Placental pericyte (primary cell): ENCODE measurements at places on chromosomes 2 and 18. TPM values are rescaled to one million over a fixed set of nuclear protein-coding genes. Genes with fewer than 3 reads are reported as not detected.

TMEM169 gene
- 0.14 TPM in 1 of 2 replicates, not detected in the other for total RNA-seq

ST6GAL2 gene
- 0.44 and 27.3 TPM in 2 replicates for total RNA-seq

MYOM1 gene
- 0.14 and 0.22 TPM in 2 replicates for total RNA-seq

ALPP gene
- under 0.01 TPM in 1 of 2 replicates, not detected in the other for total RNA-seq

MDH1B gene
- 0.43 and 1.3 TPM in 2 replicates for total RNA-seq

ELOA2 gene
- total RNA-seq: not detected in 2 replicates

CAVIN2 gene
- total RNA-seq: 5.3 and 18.6 TPM in 2 replicates

FEV gene
- not detected in 2 replicates for total RNA-seq

ANXA4 gene
- 24.1 and 32.8 TPM in 2 replicates for total RNA-seq

MAB21L4 gene
- not detected in 2 replicates for total RNA-seq

UGT1A10 gene
- 0.22 TPM in 1 of 2 replicates, not detected in the other for total RNA-seq

RPS27A gene
- total RNA-seq: 484 and 804 TPM in 2 replicates

CHAC2 gene
- total RNA-seq: 0.44 and 7.4 TPM in 2 replicates

VIT gene
- 0.22 TPM in 1 of 2 replicates, not detected in the other for total RNA-seq

KLHL41 gene
- total RNA-seq: 0.14 and 0.22 TPM in 2 replicates

SLC38A11 gene
- 0.57 TPM in 1 of 2 replicates, not detected in the other for total RNA-seq

PPP4R1 gene
- total RNA-seq: 94.1 and 146 TPM in 2 replicates

SLC35F6 gene
- 82.6 and 114 TPM in 2 replicates for total RNA-seq

MOCOS gene
- 4.9 and 24.9 TPM in 2 replicates for total RNA-seq

CRYGC gene
- not detected in 2 replicates for total RNA-seq

REG3G gene
- total RNA-seq: not detected in 2 replicates

PELI1 gene
- 6.6 and 16.3 TPM in 2 replicates for total RNA-seq

ASPRV1 gene
- total RNA-seq: 0.22 and 0.29 TPM in 2 replicates

KLHL30 gene
- total RNA-seq: 0.43 and 1.1 TPM in 2 replicates

TMEM247 gene
- 0.43 and 0.44 TPM in 2 replicates for total RNA-seq

ABCG8 gene
- not detected in 2 replicates for total RNA-seq

C18orf54 gene
- total RNA-seq: 0.66 and 8.9 TPM in 2 replicates

AUP1 gene
- total RNA-seq: 96.1 and 152 TPM in 2 replicates

UGP2 gene
- 157 and 170 TPM in 2 replicates for total RNA-seq

NAT8 gene
- total RNA-seq: not detected in 2 replicates

GEN1 gene
- 6.8 and 29.2 TPM in 2 replicates for total RNA-seq

BOLL gene
- not detected in 2 replicates for total RNA-seq

GLS gene
- 211 and 239 TPM in 2 replicates for total RNA-seq

ARHGEF33 gene
- total RNA-seq: 0.22 and 0.29 TPM in 2 replicates

SPP2 gene
- total RNA-seq: not detected in 2 replicates

CDH2 gene
- 121 and 355 TPM in 2 replicates for total RNA-seq

BIN1 gene
- 66.1 and 130 TPM in 2 replicates for total RNA-seq
